Stimulated activated CD4-positive, alpha-beta T cell treated with anti-CD3 and anti-CD28 coated beads, Interleukin-4, amount 100 ng/mL, for 4 hours (primary cell): ENCODE measurements at places on chromosomes 16 and 17.

DNA sequence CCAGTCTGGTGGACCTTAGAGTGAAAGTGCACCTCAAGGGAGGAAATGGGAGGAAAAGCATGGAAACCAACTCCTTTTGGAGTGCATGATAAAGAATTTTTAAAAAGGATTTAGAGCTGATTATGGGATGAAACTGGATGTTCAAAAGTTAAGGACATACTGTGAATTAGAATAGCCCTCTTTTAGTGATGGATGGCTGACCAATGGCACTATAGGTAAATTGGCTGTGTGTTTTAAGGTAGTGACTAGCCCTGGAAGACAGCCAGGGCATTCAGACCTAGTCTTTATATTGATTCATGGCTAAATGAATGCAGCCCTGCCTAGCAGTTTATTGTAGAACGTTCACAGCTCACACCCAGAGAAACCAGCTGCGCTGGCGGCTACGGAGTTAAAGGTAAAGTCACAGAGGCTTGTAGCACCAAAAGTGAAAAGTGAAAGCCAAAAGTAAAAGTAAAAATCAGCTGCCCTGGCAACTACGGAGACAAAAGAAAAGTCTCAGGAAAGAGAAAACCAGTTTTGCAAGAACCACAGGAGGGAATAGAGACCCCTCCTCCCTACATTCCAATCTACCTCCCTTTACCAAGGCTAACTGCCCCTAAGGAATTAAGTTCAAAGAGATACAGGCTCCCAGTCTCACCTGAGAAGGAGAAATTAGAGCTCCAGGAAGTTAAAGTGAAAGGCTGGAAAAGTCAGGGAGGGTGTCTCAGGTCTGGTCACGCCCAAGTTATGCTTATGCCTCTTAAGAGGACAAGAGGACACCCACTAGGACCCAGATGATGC, 21.8 kb downstream of the ACSM1 start:
- peak; percentile 25 for DNase-seq

GRCh38 chr17:9456330-9456729, 119.3 kb downstream of the STX8 start:
- DNase-seq: no peak

GRCh38 chr17:37465069-37465616, 24.5 kb upstream of the DUSP14 start:
- DNase-seq: no peak

GRCh38 chr17:40956401-40957254, 10.1 kb downstream of the KRT39 start:
- no peak for DNase-seq
